ENCODE measurements at places on chromosomes 12 and 14. TPM values are rescaled to one million over a fixed set of nuclear protein-coding genes. Genes with fewer than 3 reads are reported as not detected.
A peak's percentile ranks its signal among the peaks of the same experiment; 100 is the strongest.

Gene OR4E2
- not detected for total RNA-seq

Gene PPP4R4
- total RNA-seq: 0.22 TPM

Gene CFAP251
- total RNA-seq: 1.6 TPM

Gene TC2N
- total RNA-seq: under 0.01 TPM

Gene SIX6
- not detected for total RNA-seq

- H3K27me3 ChIP-seq: 0 out of 2 replicates have a peak, but pooled peaks cover 5% of the 10 kb centered on the region
- DNase-seq: no peak
- no peaks in the 10 kb centered on the region for H3K36me3 ChIP-seq
- no peak overlapping the region for H3K4me3 ChIP-seq
Measured at GRCh38 chr12:26872625-26873024, 39.6 kb upstream of the ITPR2 start.

DNA sequence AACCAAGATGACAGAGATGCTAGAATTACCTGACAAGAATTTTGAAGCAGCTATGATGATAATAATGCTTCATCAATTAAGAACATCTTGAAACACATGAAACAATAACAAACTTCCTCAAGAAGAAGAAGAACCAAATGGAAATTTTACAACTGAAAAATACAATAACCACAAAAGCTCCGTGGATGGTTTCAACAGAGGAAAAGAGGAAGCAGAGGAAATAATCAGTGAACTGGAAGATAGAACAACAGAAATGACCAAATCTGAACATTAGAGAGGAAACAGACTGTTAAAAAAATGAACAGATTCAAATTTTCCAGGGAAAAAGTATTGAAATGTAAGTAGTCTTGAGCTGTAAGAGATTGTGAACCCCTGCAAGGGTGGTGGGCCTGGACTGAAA, 62.8 kb upstream of the SLC35F4 start:
- H3K4me3 ChIP-seq: no peak overlapping the region
- H3K4me1 ChIP-seq: no peaks in the 10 kb centered on the region
- no peak overlapping the region for H3K27ac ChIP-seq
- no peak for DNase-seq

DNA sequence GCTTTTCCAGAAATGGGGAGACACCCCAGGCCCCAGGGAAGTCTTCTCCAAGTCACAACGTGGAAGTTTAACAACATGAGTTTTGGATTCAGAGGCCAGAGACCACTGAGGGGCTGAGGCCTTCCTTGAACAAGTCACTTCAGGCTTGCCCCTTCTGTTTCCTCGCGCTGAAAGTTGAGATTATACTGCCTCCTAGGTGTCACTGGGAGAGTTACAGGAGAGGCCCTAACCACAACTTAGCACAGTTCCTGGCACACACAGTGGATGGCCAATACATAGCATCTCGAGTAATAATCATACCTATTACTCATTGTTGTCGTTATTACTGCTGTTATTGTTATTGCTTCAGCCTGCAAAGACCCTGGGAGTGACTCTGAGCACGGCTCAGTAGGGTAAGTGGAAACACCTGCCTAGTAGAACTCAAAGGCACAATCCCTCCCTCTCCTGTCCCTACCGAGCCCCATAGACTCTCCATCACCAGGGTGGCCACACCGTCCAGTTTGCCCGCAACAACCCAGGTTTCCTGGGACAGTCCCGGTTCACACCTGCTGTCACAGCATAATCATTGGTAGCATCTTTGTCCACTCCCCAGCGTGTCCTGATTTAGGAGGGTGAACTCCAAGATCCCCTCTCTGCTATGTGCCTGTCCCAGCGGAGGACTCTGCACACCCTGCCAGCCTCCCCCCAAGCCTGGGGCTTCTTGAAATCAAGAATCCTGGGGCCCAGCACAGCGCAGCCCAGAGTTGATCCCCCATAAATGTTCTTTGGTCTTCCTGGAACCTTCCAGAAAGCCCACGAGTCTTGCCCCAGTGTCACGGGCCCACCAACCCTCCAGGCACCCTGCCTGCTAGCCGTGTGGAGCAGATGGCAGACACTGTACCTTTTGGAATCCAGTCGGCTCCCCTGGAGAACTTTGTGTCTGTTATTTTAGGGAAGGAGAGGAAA, 85.0 kb downstream of the SYNE3 start:
- no peaks in the 10 kb centered on the region for H3K27me3 ChIP-seq
- peak; percentile 50 for DNase-seq
- no peaks in the 10 kb centered on the region for H3K4me1 ChIP-seq
- no peaks in the 10 kb centered on the region for H3K36me3 ChIP-seq

DNA sequence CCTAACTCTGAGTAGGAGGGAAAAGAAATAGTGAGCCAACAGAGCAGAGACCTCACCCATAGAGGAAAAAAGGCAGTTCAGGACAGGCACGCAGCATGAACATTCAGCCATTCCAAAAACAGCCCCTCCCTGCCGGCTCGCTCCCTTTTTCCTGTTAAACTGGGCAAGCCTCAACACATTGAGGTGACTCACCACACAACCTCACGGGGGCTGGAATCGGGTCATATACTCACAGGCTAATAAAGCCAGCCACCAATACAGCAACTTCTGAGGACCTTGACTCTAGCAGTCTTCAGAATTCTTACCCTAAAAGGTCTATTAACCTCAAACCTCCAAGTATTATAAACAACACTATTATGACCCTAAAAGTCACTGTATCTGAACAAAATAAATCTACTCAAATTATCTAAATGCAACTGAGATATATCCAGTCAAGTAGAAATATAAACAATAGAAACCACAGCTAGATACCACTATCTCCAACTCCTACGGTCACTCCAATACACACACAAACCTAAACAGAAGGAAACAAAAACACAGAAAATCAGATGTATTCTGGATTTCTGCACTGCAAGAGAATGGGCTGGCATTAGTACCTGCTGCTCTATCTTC, 6.3 kb downstream of the YBX3 start:
- peak; percentile 97 for DNase-seq
- peak overlapping the region; percentile 82 for H3K4me3 ChIP-seq
- no peaks in the 10 kb centered on the region for H3K27me3 ChIP-seq
- H3K4me1 ChIP-seq: peaks cover 58% of the 10 kb centered on the region

- no peaks in the 10 kb centered on the region for H3K4me1 ChIP-seq
- DNase-seq: peak; percentile 30
- no peak overlapping the region for H3K27ac ChIP-seq
- no peak overlapping the region for H3K4me3 ChIP-seq
Measured at GRCh38 chr12:75923964-75924666, 107.5 kb downstream of the PHLDA1 start.

- no peak overlapping the region for H3K27ac ChIP-seq
- H3K27me3 ChIP-seq: no peaks in the 10 kb centered on the region
- no peak for DNase-seq
- no peaks in the 10 kb centered on the region for H3K36me3 ChIP-seq
Measured at GRCh38 chr14:54908190-54908589, 5.6 kb upstream of the GCH1 start.

DNA sequence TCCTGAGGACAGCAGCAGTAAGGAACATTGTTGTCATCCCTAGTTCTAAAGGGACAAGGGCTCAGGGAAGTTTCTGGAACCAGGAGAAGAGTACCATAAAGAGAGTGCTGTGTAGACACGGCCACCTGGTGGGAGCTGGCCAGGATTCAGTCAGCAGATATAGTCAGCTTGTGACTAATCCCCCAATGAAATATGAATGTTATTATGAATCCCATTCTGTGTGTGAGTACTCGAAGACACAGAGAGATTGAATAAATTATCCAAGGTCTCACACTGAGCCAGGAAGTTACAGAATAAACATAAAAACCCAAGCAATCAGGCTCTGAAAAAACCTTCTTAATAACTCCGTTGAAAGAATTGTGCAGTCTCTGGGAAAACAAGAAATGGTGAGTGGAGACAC, 1359.5 kb downstream of the AACS start:
- H3K27ac ChIP-seq: no peak overlapping the region
- H3K36me3 ChIP-seq: no peaks in the 10 kb centered on the region
- H3K4me3 ChIP-seq: no peak overlapping the region
- DNase-seq: no peak

DNA sequence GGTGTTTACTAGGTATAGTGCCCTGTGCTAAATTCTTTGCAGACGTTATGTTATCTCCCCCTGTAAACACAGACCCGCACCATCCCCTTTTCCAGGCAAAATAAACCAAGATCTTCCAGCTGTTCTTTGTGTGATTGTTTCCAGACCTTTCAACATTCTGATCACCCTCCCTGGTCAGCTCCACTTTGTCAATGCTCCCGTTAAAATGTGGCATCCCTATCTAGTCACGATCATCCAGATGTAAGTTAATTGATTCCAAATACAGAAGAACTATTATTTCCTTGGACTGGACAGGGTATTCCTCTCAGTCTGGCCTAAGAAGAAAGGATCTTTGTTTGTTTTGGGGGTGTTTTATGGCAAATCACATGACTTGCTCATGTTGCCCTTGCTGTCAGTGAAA, 127.6 kb upstream of the ARID2 start:
- H3K27ac ChIP-seq: no peak overlapping the region
- H3K4me1 ChIP-seq: no peaks in the 10 kb centered on the region
- DNase-seq: no peak
- H3K36me3 ChIP-seq: no peaks in the 10 kb centered on the region

GRCh38 chr14:51448831-51449670, 202.7 kb upstream of the FRMD6 start:
- H3K4me1 ChIP-seq: peaks cover 22% of the 10 kb centered on the region
- H3K27ac ChIP-seq: peak overlapping the region; percentile 18
- peak; percentile 71 for DNase-seq
- H3K36me3 ChIP-seq: no peaks in the 10 kb centered on the region
- no peaks in the 10 kb centered on the region for H3K27me3 ChIP-seq

DNA sequence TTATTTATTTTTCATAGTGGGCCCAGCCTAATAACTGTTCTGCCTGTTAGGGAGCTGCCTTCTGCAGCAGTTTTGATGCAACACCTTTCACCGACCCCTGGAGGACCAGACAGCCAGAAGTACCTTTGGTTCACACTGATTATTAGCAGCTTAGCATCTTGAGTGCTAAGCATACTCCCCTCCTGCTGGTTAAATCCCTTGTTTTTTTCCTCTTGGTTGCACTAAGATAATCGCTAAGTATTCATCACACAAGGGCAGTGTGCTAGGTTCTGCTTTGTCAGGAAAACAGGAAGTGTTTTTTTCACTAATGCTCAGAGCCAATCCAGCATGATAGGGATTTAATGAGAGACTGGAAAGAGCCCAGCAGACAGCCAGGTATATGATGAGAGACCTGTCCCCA, 437.0 kb downstream of the FUT8 start:
- no peak overlapping the region for H3K27ac ChIP-seq
- H3K36me3 ChIP-seq: no peaks in the 10 kb centered on the region
- no peaks in the 10 kb centered on the region for H3K4me1 ChIP-seq
- no peak overlapping the region for H3K4me3 ChIP-seq

- no peak overlapping the region for H3K27ac ChIP-seq
- no peak overlapping the region for H3K4me3 ChIP-seq
- DNase-seq: no peak
- no peaks in the 10 kb centered on the region for H3K27me3 ChIP-seq
Measured at GRCh38 chr12:132772606-132773005, 11.0 kb upstream of the ANKLE2 start.

DNA sequence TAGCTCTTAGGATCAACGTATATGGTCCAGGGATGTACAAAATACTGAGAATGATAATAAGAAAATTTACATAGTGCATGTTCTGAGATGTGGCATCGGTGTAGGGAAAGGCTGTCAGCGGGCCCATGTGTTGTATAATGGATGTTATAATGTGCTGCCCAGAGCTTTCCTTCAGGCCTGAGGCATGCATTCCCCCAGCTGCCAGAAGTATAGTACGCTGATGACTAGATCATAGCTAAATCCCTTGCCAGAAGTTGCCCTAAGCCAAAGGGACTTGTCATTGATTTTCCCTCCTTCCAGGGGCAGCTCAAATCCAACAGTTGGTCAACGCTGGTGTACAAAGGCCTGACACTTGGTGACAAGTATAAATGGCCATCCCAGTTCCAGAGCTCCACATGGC, 6.5 kb upstream of the OR11G2 start:
- DNase-seq: peak; percentile 61
- no peaks in the 10 kb centered on the region for H3K36me3 ChIP-seq
- no peaks in the 10 kb centered on the region for H3K27me3 ChIP-seq
- no peaks in the 10 kb centered on the region for H3K4me1 ChIP-seq

DNA sequence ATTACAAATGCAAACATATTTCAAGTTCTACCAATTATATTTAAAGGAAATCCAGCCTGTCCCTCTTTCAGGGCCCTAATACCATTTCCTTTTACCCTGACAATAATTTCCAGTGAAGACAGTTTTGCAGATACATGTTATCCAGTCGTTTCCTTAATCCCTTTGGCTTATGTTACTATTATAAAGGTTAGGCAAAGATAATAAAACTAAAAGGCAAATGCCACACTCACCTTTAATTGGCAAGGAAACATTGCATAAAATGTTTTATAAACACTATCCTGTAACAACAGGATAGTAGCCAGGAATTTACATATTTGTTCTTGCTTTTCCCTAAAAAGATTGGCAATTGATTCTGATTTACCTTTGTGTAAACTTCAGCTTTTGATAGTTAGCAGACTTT, 168.7 kb downstream of the AEBP2 start:
- no peaks in the 10 kb centered on the region for H3K36me3 ChIP-seq
- no peak overlapping the region for H3K27ac ChIP-seq
- no peaks in the 10 kb centered on the region for H3K27me3 ChIP-seq
- H3K4me1 ChIP-seq: no peaks in the 10 kb centered on the region

- H3K4me1 ChIP-seq: peaks cover 17% of the 10 kb centered on the region
- H3K4me3 ChIP-seq: no peak overlapping the region
- DNase-seq: peak; percentile 42
- H3K36me3 ChIP-seq: no peaks in the 10 kb centered on the region
Measured at GRCh38 chr12:48750215-48750614, 33.7 kb upstream of the CCNT1 start.

DNA sequence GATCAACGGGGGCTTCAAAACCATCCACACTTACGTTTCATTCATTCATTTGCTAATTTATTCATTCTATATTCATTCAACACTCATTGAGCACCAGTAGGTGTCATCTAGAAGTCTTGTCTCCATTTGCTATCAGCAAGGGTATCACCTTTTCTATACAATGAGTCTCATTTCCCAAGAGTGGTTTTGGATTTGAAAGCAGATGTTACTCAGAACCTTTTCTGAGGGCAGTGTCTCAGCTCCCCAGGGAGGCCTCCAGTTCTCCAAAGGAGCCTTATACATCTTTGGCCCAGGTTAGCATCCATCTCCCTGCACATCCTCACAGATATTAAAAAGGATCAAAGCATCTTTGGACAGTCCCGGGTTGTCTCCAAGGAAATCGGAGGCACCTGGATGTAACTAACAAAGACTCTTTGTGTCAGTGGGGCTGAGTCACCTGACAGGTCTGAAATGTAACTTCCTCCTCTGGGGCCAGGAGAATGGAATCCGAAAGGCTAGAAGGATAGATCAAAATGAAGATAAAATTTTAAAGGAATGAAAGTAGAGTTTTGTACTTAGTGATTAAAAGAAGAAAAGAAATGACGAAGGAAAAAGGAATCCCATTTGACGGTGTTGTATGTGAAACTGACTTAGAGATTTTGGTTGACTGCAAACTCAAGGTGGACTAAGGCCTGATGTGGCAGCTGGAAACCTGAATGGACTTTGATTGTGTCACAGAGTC, 103.0 kb downstream of the VCPKMT start:
- H3K27me3 ChIP-seq: no peaks in the 10 kb centered on the region
- H3K36me3 ChIP-seq: no peaks in the 10 kb centered on the region
- peaks cover 36% of the 10 kb centered on the region for H3K4me1 ChIP-seq
- DNase-seq: peak; percentile 64
- peak overlapping the region; percentile 54 for H3K27ac ChIP-seq
